ENCODE measurements at places on chromosomes 1 and 21. TPM values are rescaled to one million over a fixed set of nuclear protein-coding genes. Genes with fewer than 3 reads are reported as not detected.
A peak's percentile ranks its signal among the peaks of the same experiment; 100 is the strongest.

OR2L5 gene
- total RNA-seq = not detected

UBAP2L gene
- total RNA-seq = 283 TPM

KCNQ4 gene
- 0.79 TPM for total RNA-seq

GRCh38 chr1:1625404-1625775 is 6.6 kb upstream of the MMP23B start:
- DNase-seq = no peak
- no peak overlapping the region for H3K27ac ChIP-seq
- no peaks in the 10 kb centered on the region for H3K36me3 ChIP-seq
- no peak overlapping the region for H3K4me3 ChIP-seq

GRCh38 chr1:153100245-153100644 is 5.9 kb upstream of the SPRR2E start:
- H3K4me3 ChIP-seq = no peak overlapping the region
- no peak overlapping the region for H3K27ac ChIP-seq

DNA sequence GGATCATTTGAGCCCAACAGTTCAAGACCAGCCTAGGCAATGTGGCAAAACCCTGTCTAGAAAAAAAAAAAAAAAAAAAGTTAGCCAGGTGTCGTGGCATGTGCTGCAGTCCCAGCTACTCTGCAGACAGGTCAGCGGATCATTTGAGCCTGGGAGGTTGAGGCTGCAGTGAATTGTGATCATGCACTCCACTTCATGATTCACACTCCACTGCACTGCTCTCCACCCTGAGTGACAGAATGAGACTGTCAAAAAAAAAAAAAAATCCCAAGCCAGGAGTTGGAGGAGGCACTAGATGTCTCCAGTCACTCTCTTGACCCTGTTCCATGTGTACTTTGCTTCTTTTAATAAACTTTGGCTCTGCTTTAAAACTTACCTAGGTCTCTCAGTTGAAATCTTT is 51.0 kb upstream of the OLFM3 start:
- H3K4me3 ChIP-seq = no peak overlapping the region
- no peaks in the 10 kb centered on the region for H3K36me3 ChIP-seq
- peaks cover 2% of the 10 kb centered on the region for H3K27me3 ChIP-seq
- H3K27ac ChIP-seq = no peak overlapping the region

ASCL5 gene
- total RNA-seq = not detected

CSF3R gene
- 2.8 TPM for total RNA-seq

GUCA2B gene
- total RNA-seq = not detected

- DNase-seq = no peak
- no peak overlapping the region for H3K27ac ChIP-seq
- no peaks in the 10 kb centered on the region for H3K36me3 ChIP-seq
- H3K4me1 ChIP-seq = no peaks in the 10 kb centered on the region
- no peaks in the 10 kb centered on the region for H3K27me3 ChIP-seq
These were observed 54.1 kb downstream of the CD2 start for GRCh38 chr1:116808200-116808847.

ETNK2 gene
- total RNA-seq = 19.2 TPM

OR2W3 gene
- 0.32 TPM for total RNA-seq

- no peaks in the 10 kb centered on the region for H3K36me3 ChIP-seq
- H3K4me1 ChIP-seq = peaks cover 65% of the 10 kb centered on the region
- no peak for DNase-seq
- no peaks in the 10 kb centered on the region for H3K27me3 ChIP-seq
- no peak overlapping the region for H3K4me3 ChIP-seq
- H3K27ac ChIP-seq = peak overlapping the region; percentile 64
These were observed 45.7 kb downstream of the CAPZB start for GRCh38 chr1:19439464-19440171.

- H3K4me1 ChIP-seq = no peaks in the 10 kb centered on the region
- no peak for DNase-seq
- H3K27ac ChIP-seq = no peak overlapping the region
- peaks cover 78% of the 10 kb centered on the region for H3K27me3 ChIP-seq
These were observed 7.5 kb downstream of the DISP3 start for GRCh38 chr1:11486231-11487009.

LIN28A gene
- not detected for total RNA-seq

GRCh38 chr1:52907812-52908153 is 13.8 kb downstream of the ECHDC2 start:
- H3K4me3 ChIP-seq = no peak overlapping the region
- no peak for DNase-seq
- no peaks in the 10 kb centered on the region for H3K4me1 ChIP-seq
- no peak overlapping the region for H3K27ac ChIP-seq
- H3K36me3 ChIP-seq = peaks cover 2% of the 10 kb centered on the region
- no peaks in the 10 kb centered on the region for H3K27me3 ChIP-seq

GRCh38 chr1:41662061-41662764 is 177.7 kb upstream of the EDN2 start:
- peaks cover 35% of the 10 kb centered on the region for H3K4me1 ChIP-seq
- peak; percentile 40 for DNase-seq
- no peaks in the 10 kb centered on the region for H3K36me3 ChIP-seq

DNA sequence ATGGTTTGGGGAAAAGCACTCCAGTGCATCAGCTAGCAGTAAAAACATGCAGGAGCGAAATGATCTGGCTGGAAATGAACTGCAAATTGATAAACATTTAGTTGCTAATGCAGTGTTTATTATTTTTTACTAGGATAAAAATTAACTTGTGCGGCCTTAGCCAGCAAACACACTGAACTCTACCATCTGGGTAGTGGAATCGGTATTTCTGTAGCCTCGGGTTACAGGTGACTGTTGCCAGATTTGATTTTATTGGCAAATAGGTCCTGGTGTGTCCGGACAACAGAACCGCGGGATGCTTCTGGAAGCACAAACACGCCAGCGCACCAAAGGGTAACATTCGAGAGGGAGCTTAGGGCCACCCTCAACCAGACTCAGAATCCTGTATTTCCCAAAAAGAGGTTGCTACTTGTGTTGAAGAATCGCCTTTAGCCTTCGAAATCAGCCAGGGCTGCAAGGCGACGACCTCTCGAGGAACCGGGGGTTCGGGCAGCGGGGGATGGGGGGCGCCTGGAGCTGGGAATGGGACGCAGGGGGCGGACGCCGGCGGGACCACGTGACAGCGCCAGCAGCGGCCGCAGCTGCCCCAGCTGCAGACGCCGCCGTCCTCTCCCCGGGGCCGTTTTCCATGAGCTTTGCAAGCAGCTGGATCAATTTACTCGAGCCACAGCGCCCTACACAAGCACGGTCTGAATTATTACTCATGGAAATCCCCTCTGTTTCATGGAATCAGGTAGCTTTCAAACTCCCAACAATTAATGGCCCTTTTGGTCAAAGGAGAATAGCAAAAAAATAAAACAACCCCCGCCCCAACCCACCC is 158.8 kb downstream of the TOMM20 start:
- H3K4me1 ChIP-seq = peaks cover 39% of the 10 kb centered on the region
- no peaks in the 10 kb centered on the region for H3K27me3 ChIP-seq
- H3K27ac ChIP-seq = peak overlapping the region; percentile 99

DNA sequence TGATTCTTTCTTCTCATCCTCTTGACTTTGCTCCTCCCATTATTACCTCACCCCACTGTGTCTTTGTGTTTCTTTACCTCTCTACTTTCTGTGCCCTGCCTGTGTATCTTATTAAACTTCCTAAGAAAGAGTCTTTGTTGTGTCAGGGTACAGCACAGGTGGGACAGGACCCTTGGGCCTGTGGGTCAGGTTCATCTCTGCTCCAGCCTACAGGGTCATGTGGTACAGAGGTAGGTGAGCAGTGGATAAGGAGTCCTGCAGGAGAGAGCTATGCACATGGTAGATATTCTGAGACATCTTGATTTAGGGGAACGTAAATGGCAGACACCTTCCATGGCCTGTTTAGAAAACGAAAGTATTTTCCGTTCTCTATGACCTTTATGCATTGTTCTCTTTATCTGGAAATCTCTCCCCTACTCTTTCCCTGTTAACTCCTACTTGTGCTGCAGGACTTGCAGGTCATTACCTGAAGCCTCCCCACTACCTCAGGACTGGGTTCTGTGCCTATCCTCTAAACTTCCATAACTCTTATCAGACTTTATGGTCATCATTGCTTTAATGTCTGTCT is 9.9 kb downstream of the GIPC2 start:
- H3K27me3 ChIP-seq = peaks cover 24% of the 10 kb centered on the region
- no peaks in the 10 kb centered on the region for H3K36me3 ChIP-seq
- H3K27ac ChIP-seq = no peak overlapping the region
- no peak for DNase-seq
- H3K4me3 ChIP-seq = no peak overlapping the region

MROH9 gene
- total RNA-seq = not detected

UTS2 gene
- not detected for total RNA-seq

DNA sequence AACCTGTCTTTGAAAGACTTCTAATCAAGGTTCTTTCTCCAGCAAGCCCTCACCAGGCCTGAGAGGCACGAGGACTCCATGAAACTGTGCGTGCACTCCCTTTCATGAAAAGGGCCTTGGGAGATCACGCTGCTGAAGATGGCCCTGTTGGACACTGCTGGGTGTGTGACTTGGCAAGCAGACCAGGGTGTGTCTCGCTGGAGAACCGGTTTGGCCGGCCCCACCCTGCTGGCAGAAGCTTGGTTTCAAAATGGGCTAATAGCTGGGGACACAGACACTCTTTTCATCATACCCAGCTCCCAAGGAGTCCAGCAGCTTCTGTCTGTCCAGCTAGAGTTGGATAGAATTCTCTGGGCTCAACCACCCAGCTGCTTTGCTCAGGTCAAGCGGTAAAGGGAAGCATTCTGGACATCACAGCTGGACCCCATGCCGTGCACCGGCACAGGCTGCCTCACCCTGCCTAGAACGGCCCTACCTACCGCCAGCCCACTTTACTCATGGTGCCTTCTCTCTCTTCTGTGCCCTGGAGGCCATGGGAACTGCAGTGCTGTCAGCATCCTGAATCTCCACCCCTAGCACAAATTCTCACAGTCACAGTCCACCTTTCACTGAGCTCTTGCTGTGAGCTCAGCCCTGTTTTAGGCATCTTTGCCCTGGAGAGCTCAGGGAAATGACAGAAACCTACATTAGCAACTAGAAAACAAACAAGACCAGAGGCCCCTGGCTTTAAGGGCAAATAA is 24.6 kb downstream of the PKP1 start:
- H3K4me1 ChIP-seq = peaks cover 16% of the 10 kb centered on the region
- H3K36me3 ChIP-seq = no peaks in the 10 kb centered on the region
- H3K4me3 ChIP-seq = no peak overlapping the region
- peaks cover 4% of the 10 kb centered on the region for H3K27me3 ChIP-seq
- H3K27ac ChIP-seq = no peak overlapping the region
- no peak for DNase-seq

- DNase-seq = no peak
- H3K4me1 ChIP-seq = peaks cover 32% of the 10 kb centered on the region
- no peak overlapping the region for H3K4me3 ChIP-seq
- no peak overlapping the region for H3K27ac ChIP-seq
These were observed 3.8 kb upstream of the RAB7B start for GRCh38 chr1:206006946-206007345.

- no peak for DNase-seq
- H3K36me3 ChIP-seq = no peaks in the 10 kb centered on the region
- H3K4me1 ChIP-seq = no peaks in the 10 kb centered on the region
- H3K27ac ChIP-seq = no peak overlapping the region
- H3K27me3 ChIP-seq = no peaks in the 10 kb centered on the region
These were observed 43.9 kb downstream of the ARHGEF16 start for GRCh38 chr1:3498246-3498930.

LCE2C gene
- total RNA-seq = not detected

GRCh38 chr1:71521655-71522264 is 440.9 kb upstream of the ZRANB2 start:
- H3K27me3 ChIP-seq = peaks cover 8% of the 10 kb centered on the region
- no peaks in the 10 kb centered on the region for H3K36me3 ChIP-seq
- H3K4me1 ChIP-seq = no peaks in the 10 kb centered on the region

DNA sequence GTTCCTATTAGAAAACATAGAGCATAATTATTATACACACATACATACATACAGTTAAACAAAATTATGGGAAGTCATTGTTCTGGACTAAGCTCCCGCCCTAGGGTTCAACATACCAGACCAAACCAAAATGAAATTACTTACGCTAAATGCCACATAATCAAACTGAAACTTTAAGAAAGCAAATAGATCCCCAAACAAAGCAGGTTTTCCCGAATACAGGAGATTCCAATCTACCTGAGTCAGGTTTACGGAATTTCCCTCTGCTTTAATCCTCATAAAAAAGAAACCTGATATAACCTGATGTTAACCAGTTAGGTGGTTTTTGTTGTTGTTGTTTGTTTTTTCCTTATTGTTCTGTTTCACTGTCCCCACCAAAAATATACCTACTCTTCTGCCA is 1886.9 kb downstream of the NCAM2 start:
- H3K4me3 ChIP-seq = no peak overlapping the region
- peaks cover 14% of the 10 kb centered on the region for H3K4me1 ChIP-seq
- H3K27ac ChIP-seq = no peak overlapping the region
- H3K36me3 ChIP-seq = no peaks in the 10 kb centered on the region

DNA sequence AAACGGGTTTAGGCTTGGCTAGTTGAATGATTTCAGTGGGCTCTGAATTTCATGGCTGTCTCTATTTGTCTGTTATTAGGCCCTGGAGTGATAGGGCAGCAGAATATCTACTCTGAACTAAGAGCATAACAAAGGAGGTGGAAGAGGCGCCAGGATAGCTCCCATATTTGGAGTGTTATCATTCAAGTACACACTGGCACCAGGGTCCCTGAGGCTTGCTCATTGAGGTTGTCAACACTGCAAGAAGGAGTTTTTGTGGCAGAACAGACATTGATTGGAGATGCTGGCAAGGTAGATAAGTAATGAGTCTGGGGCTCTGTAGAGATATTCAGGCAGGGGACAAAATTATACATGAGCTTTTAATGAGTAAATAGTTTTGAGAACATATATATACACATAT is 1748.4 kb downstream of the MRPL39 start:
- no peak for DNase-seq
- H3K27ac ChIP-seq = no peak overlapping the region
- no peak overlapping the region for H3K4me3 ChIP-seq
- no peaks in the 10 kb centered on the region for H3K4me1 ChIP-seq
- no peaks in the 10 kb centered on the region for H3K36me3 ChIP-seq

GRCh38 chr1:71502006-71502405 is 421.2 kb upstream of the ZRANB2 start:
- H3K27me3 ChIP-seq = no peaks in the 10 kb centered on the region
- H3K36me3 ChIP-seq = peaks cover 2% of the 10 kb centered on the region
- H3K4me1 ChIP-seq = no peaks in the 10 kb centered on the region
- H3K4me3 ChIP-seq = no peak overlapping the region
- H3K27ac ChIP-seq = no peak overlapping the region
- no peak for DNase-seq

LCE2A gene
- not detected for total RNA-seq

- no peaks in the 10 kb centered on the region for H3K36me3 ChIP-seq
- H3K27ac ChIP-seq = no peak overlapping the region
- no peak overlapping the region for H3K4me3 ChIP-seq
These were observed 56.7 kb downstream of the S1PR1 start for GRCh38 chr1:101293461-101294051.

MPZ gene
- 1.3 TPM for total RNA-seq

SH2D1B gene
- total RNA-seq = not detected

GRCh38 chr21:34913811-34914210 is 135.3 kb downstream of the RUNX1 start:
- peaks cover 3% of the 10 kb centered on the region for H3K27me3 ChIP-seq
- no peak for DNase-seq
- peaks cover 38% of the 10 kb centered on the region for H3K4me1 ChIP-seq
- no peak overlapping the region for H3K27ac ChIP-seq
- no peak overlapping the region for H3K4me3 ChIP-seq
- H3K36me3 ChIP-seq = no peaks in the 10 kb centered on the region

- H3K27me3 ChIP-seq = peaks cover 4% of the 10 kb centered on the region
- no peak for DNase-seq
- H3K4me1 ChIP-seq = peaks cover 22% of the 10 kb centered on the region
- no peak overlapping the region for H3K27ac ChIP-seq
- H3K36me3 ChIP-seq = no peaks in the 10 kb centered on the region
These were observed 99.3 kb downstream of the PLD5 start for GRCh38 chr1:242425232-242425631.
